Stimulated activated CD4-positive, alpha-beta T cell treated with anti-CD3 and anti-CD28 coated beads, Interleukin-1b, Interleukin-23, amount 100 ng/mL, for 24 hours (primary cell): ENCODE measurements at places on chromosomes 1 and 21.

GRCh38 chr1:194473766-194474165, 1287.4 kb upstream of the B3GALT2 start:
- DNase-seq, result no peak

GRCh38 chr1:36606641-36607262, 124.0 kb upstream of the CSF3R start:
- DNase-seq, result no peak

- DNase-seq, result no peak
Observed at GRCh38 chr21:38661197-38661871, 144.4 kb upstream of the ETS2 start.

- DNase-seq, result no peak
Observed at GRCh38 chr1:28926629-28927265, 12.4 kb downstream of the EPB41 start.

GRCh38 chr21:45390831-45391742, 13.9 kb upstream of the COL18A1 start:
- no peak for DNase-seq

- no peak for DNase-seq
Observed at GRCh38 chr1:23358310-23358875, 11.2 kb downstream of the ZNF436 start.

DNA sequence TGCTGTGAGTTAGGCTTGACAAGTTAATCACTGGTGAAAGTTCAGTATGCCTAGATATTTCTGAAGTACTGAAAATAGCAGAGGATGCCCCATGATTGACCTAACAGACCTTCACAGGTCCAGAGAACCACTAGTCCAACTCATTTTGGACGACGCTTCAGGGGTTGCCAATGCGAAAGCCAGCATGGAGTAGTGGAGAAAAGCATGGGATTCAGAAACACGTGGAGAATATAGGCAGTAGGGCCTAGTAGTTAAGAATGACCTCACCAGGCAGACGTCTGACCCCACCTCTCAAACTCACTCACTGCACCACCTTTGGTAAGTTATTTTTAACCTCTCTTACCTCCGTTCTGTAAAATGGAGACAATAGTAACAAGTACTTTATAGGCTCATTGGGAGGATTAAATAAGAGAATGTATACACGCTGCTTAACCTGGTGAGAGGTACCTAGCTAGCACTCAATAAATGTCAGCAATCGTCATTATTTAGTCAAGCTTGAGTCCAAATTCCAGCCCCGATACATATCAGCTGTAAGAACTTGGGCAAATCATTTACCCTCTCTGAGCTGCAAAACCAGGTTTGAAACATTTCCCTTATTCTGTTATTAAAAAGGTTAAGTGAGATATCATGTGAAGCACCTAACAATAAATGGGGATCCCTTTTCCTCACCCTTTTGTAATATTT, 13.2 kb downstream of the PLPP3 start:
- no peak for DNase-seq

GRCh38 chr21:46052703-46053651, 44.9 kb upstream of the COL6A2 start:
- peak; percentile 29 for DNase-seq

DNA sequence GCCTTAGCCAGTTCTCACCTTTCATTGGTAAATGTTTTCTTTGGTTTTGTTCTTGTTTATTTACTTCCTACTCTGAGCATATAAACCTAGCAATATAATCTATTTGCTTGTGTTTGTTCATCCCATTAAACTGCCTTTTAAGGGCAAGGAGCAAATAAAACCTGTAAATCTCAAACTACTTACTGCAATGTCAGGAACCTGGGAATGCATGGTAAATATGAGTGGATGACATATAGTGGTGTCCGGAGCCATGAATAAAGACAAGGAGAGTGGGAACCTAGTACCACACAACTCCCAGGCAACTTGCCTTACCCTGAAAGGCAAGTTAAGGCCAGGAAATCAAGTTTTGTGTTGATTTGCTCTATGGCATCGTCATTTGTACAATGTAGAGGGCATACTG, 1133.7 kb upstream of the NCAM2 start:
- DNase-seq, result no peak

- no peak for DNase-seq
Observed at GRCh38 chr1:58441699-58442098, 104.8 kb downstream of the OMA1 start.
